ENCODE measurements at places on chromosomes 6 and 20.

GRCh38 chr20:38144598-38144973, 20.5 kb downstream of the TGM2 start:
- DNase-seq: no peak

DNA sequence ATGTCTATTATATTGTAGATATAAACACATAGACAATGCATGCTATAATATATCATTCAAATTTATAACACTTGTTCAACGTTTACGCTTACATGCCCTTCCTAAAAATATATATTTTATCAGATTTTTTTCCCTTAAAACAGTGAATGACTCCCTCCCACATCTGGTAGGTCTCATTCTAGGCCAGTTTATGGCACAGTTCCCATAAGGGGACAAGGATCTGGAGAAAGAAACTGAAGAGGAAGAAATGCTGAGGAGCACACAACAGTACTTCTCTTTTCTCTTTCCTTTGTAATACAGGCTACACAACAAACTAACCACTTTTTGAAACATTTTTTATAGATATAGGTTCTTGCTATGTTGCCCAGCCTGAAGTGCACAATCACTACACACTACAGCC, 48.6 kb upstream of the RCAN2 start:
- no peak for DNase-seq

DNA sequence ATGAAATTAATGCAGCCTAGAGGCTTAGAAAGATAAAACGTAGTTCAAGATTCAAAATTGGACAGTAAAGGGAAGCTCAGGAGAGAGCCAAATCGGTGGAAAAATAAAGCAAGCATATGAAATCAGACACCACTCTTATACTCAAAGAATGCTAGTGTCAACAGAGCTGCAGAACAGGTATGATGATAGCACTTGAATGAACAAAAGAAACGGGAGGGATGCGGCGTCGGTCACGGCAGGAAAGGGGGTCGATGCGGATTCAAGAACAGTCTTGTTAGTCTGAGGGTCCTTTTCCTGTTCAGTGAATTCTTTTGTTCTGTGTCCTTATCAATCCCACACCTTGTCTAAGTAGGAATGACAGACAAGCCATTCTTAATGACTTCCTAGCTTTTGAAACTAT, 114.4 kb downstream of the FOXC1 start:
- DNase-seq: no peak

- no peak for DNase-seq
These were observed 239.5 kb downstream of the SLC35F1 start for GRCh38 chr6:118146584-118146983.

GRCh38 chr6:132287101-132287500, 114.2 kb downstream of the MOXD1 start:
- DNase-seq: no peak

GRCh38 chr6:119327810-119328209, 21.8 kb downstream of the MAN1A1 start:
- no peak for DNase-seq

- DNase-seq: no peak
These were observed 29.3 kb downstream of the MCM8 start for GRCh38 chr20:5979801-5980200.

DNA sequence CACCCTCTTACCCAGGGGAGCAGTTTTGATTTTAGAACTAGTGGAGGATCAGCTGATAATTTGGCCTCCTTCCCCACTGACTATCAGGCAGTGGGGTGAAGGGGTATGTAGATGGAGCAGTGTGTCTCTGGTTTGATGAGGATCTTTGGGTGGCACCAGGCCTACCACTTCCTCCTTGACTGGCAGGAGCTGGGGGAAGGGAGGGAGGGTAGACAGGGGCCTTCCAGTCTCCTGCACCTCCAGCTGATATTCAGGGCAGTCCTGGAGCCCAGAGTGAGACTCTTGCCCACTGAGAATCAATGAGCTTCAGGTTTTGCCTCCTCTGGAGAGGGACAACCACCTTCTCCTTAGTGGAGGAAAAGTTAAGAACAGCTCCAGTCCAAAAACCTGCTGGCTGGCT, 3.2 kb downstream of the DEF6 start:
- DNase-seq: no peak

- no peak for DNase-seq
These were observed 136.8 kb downstream of the ALDH8A1 start for GRCh38 chr6:134813146-134813545.

DNA sequence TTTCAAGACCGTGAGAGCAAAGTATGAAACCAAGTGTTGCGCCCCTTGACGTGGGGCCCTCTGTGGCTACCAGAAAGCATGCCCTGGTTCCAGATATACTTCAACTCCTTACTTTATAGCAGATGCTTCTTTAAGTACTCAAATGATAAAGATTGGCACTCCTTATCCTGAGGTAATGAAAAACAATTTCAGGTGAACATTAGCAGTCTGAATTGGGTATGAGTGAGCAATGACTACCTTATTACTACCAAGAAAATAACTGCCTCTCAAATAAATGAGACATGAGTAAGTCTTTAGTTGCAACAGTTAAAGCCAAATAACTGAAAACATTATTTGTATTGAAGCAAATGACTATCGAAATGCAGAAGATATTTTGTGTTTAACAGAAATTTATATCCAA, 408.7 kb downstream of the MMUT start:
- no peak for DNase-seq

Measured in activated naive CD8-positive, alpha-beta T cell treated with anti-CD3 and anti-CD28 coated beads, Interleukin-2, amount 10 ng/mL, durations not matched to agents 7 days and 5 days (primary cell).